NCI-H1105 treated with DMSO at 0.1 percent for 48 hours (cell line): ENCODE measurements at places on chromosomes 5 and 9.
A peak's percentile ranks its signal among the peaks of the same experiment; 100 is the strongest.

- DNase-seq: no peak
Measured at GRCh38 chr5:151278845-151279244, 24.7 kb downstream of the SLC36A3 start.

DNA sequence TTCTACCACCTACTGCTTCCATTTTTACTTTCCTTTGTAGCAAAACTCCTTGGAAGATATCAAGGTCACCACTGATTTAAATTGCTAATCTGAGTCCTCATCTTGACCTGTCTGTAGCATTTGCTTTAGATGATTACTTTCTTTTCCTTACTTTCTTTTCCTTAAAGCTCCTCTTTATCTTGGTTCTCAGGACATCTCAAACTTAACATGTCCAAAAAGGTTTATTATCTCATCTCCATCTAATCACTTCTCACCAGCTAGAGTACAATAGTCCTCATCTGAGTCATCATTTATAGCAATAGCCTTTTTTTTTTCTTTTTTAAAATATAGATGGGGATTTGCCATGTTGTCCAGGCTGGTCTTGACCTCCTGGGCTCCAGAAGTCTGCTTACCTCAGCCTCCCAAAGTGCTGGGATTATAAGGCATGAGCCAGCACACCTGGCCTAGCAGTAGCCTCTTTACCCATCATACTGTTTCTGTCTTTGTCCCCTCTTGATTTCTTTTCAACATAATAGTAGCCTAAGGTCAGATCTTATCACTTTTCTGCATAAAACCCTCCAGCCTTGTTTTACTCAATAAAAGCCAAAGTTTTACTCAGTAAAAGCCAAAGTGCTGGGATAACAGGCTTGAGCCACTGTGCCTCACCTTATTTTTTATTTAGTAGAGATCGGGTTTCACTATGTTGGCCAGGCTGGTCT lies 32.9 kb upstream of the GPR21 start:
- no peak for DNase-seq

DNA sequence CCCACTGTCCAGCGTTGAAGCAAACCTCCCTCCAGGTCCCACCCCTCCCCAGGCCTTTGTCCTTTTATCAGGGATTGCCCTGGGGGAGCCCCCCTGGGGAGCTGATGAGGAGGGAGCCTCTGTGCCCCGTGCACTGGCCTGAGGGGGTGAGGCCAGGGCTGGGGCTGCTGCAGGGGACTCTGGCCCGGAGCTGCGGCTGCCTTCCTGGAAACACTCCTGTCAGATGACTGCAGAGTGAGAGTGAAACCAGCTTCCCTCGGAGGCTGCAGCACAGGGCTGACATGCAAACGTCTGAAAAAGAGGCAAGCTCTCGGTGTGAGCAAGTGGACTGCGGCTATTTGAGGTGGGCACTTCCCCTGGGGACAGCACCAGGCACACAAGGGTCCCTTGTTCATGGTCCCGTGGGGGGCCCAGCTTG lies 4.6 kb upstream of the TRAF2 start:
- DNase-seq: no peak

DNA sequence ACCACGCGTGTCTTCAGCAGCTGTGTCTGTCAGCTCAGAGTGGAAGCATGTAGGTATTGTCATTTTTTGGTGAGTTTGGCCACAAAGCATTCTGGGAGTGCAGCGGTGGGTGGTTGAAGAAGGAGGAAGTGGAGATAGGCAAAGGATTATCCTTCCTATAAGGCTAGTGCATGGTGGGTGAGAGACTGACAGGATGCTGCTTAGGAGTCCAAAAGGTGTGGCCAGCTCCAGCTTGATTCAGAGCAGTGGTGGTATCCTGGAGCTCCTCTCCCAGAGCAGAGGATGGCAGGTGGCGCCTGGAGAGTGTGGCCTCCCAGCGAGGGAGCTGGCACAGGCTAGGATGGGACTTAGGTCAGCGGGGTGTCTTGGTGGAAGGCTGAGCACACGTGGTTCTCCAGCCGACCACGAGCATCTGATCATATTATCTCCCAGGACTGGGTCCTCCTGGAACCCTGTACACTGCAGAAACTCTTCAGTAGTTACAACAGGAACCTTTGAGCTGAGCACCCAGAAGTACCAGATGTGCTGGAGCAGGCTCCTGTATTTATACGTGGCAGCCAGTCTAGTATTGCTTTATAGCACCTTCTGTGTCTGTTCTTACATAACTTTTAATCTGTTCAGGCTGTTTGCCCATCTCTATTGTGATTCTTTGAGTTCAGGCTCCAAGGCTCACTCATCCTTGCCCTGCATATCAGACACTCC lies 29.6 kb downstream of the MAML1 start:
- DNase-seq: no peak

GRCh38 chr5:106408570-106408969 lies 1262.2 kb downstream of the EFNA5 start:
- DNase-seq: no peak

GRCh38 chr9:70156729-70157128 lies 102.0 kb upstream of the SMC5 start:
- no peak for DNase-seq

DNA sequence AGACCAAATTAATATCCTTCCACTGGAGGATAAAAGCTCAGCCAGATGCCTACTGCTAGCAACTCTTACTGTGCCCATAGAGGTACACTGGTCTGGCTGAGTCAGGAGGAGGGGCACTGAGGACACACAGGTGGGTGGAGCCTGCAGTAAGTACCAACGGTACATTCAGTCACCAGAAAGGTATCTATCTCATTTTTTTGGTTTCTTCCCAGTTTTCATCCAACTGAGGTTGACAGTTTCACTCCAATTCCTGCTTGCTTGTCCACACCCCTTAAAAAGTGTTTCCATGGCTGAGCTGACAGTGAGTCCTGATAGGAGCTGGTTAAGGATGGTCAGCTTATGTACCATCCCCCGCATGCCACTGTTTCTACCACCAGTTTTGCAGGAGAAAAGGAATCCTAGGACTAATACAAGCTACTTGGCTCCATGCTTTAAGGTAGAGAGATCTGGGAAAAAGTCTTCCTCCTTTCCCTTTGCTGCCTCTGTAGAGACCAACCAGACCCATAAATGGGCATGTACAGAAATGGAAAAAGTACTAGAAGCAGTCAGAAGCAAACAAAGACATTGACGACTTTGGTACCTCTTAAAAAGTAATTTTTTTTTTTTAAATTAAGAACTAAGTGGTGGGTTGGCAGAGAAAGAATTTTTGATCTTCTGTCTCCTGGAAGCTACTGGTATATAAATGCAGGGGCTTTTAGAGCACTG lies 3.2 kb downstream of the ELL2 start:
- no peak for DNase-seq

DNA sequence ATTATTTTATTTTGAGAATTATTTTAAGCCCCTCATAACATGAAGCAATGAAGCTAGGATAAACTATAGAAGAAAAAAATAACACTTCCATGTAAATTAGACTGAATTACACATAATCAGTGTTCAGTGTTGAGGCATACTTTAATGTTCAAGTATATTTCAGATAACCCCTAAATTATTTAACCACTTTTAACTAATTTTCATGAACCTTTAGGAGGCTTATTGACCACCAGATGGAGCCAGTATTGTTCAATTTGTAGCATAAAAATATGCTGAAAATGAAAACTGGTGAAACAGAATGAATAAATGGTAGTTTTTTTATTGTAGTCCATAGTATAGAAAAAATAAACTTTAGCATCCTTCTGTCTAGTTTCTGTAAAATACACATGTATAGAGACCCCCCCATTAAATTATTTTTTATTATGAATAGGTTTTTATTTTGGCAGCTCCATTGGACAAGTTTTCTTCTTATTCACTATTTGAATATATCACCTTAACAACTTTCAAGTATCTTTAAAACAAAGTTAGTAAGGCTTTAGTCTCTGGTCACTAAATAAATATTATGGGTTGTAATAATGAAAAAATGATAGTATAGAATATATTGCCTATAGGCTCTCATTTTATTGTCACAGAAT lies 190.1 kb downstream of the CWC27 start:
- peak; percentile 11 for DNase-seq
